ENCODE measurements at places on chromosomes 1 and 21.

- no peak for DNase-seq
Observed at GRCh38 chr1:20188455-20188817, 2.1 kb upstream of the PLA2G2C start.

GRCh38 chr1:230972855-230973271, 5.8 kb downstream of the TTC13 start:
- DNase-seq = no peak

GRCh38 chr1:203158423-203158822, 17.2 kb downstream of the MYBPH start:
- no peak for DNase-seq

DNA sequence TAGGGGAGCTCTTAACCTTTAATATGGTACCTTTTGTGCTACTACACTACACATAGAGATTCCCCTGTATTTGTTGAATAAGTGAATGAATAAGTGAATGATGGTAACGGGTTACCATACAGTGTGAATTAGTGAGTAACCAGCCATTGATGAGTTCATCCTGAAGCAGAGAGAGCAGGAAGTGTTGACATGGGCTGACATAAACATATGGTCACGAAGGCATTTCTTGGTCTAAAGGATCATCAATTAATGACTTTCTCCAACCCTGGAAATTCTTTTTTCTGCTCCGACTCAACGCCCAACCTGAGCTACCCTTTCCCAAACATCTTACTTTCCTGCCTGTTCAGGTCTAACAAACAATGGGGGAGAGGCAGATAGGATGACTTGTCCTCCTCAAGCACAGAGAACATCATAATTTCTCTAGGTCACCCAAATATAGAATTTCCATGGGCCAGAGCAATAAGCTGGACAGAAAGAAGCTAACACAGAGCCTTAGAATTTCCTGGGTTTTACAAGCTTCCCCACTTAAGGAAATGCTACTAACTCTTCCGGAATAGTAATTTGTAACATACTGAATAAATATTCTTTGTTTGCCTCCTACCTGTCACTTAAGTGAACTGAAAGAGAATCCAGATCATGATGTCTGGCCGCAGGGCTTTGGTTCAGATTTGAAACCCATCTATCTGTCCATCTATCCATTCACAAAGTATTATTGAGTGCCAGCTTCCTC, 114.7 kb upstream of the NGF start:
- peak; percentile 58 for DNase-seq

GRCh38 chr1:49240709-49241221, 464.1 kb upstream of the BEND5 start:
- no peak for DNase-seq

- DNase-seq = no peak
Observed at GRCh38 chr1:40582116-40582515, 50.7 kb downstream of the ZNF684 start.

GRCh38 chr1:105492921-105493320, 1563.6 kb upstream of the PRMT6 start:
- no peak for DNase-seq

DNA sequence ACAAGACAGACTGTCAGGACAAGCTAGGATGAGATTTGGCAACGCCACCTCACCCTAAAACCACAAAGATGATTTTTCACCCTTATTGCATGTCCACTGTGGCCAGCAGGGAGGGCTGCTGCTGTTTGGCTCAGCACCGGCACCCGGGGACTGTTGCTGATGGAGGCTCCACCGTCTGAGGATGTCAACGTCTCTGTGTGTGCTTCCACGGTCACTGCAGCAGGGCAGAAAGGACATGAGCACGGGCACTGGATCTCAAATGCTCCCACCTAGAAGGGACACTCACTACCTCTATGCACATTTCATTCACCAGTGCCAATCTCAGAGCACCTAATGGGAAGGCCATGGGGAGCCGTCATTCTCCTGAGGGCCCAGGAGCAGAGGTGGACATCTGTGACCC, 599.6 kb downstream of the PTPRU start:
- DNase-seq = no peak

GRCh38 chr1:75130865-75131564, 3.2 kb upstream of the LHX8 start:
- no peak for DNase-seq

DNA sequence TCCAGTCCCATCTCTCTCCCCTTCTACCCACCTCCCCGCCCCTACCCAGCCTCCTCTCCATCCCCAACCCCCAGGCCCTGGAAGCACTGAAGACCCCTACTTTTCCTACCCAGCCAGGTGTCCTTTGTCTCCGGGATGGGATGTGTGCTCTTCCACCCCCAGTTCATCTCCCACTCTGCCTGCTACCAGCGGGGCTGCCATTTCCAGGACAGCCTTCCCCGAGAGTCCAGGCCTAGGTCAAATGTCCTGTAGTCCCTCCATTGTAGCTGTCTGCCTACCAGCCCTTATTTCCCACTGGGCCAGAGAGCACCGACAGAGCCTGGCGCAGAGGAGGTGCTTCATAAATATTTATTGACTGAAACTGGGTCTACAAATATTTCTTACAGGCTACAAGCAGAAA, 72.0 kb upstream of the TLR5 start:
- DNase-seq = no peak

GRCh38 chr1:44895919-44896734, 53.1 kb upstream of the PTCH2 start:
- DNase-seq = no peak

DNA sequence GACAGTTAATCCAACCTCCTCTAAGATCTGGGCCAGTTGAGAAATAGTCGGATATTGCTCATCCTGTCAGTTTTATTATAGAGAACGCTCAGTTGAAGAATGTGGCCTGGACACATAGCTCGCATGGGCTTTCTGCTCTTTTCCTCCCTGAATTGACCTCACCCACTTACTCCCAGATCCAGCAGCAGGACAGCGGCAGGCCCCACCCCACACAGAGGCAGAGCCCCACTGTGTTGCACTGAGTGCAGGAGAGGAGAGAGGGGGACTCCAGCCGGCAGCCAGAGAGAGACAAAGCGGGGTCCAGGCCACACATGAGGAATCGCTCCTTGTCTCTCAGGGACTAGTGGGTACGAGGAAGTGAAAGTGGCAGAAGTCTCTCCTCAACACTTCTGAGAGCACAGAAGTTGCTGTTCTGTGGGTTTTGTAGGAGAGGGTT, 78.6 kb downstream of the LAMC1 start:
- peak; percentile 79 for DNase-seq

GRCh38 chr1:41504114-41505035, 19.9 kb upstream of the EDN2 start:
- DNase-seq = peak; percentile 12

GRCh38 chr1:5881526-5882222, 110.6 kb downstream of the NPHP4 start:
- DNase-seq = no peak

DNA sequence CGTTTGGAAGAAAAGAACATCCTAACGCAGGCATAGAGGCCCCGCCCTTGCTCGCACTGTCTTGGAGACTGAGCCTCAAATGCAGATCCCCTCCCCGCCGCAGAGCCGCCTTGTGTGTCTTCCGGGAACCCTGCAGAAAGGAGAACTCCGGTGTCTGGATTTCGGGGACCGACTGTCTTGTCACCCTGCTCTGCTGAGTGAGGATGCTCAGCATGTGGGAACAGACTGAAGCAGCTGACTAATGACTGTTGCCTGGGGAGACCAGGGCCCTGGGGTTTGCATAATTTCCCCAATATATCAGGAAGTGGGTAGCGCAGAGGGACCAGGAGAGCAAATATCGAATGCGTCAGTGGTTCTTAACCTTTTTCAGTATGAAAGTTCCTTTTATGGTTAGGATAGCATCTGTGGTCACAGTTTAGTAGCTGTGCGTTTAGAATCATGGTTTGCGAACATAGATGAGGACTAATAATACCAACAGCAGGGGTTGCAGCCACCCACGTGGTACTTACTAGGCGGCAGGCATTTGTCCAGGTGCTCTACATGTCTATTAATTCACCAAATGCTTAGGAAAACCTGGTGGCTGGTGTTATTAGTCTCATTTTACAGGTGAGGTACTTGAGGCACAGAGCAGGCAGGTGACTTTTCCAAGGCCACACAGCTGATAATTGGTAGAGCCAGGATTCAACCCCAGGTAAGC, 14.3 kb downstream of the GPR137B start:
- no peak for DNase-seq

DNA sequence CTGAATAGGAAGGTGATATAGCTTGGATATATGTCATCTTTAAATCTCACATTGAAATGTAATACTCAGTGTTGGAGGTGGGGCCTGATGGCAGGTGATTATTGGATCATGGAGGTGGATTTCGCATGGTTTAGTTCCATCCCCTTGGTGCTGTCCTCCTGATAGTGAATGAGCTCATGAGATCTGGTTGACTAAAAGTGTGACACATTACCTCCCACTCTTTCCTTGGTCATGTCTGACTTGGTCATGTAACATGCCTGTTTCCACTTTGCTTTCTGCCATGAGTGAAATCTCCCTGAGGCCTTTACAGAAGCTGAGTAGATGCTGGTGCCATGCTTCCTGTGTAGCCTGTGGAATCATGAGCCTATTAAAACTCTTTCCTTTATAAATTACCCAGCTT, 664.5 kb upstream of the NR5A2 start:
- DNase-seq = no peak

- no peak for DNase-seq
Observed at GRCh38 chr1:233238884-233239431, 56.6 kb downstream of the PCNX2 start.

DNA sequence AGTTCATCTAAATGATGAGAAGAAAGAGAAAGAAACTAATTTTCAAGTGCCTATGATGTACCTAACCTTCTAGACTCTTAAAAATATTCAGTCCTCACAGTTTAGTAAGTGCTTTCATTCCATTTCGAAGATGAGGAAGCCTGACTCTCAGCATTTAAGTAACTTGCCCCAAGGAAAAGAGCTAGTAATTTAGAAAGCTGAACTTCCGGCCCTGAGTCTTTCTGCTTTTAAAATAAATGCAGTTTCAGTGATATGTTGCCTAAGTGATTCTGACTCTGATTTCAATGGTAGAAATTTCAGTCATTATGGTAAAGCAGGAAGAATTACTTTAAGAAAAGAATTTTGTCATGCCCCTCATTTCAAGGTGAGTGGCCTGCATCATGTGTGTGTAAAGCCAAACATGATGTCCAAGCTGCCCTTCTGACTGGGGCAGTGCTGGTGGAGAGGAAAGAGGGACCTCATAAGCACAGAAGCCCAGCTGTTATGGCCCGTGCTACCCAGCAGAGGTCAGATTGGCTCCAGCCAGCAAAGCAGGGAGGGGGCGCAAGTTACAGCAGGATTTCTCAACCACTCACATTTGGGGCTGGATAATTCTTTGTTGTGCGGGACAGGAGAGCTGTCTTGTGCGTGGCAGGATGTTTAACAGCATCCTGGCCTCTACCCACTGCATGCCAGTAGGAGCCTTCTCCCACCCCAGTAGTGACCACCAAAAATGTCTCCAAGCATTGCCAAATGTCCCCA, 10.7 kb downstream of the ATP1A4 start:
- DNase-seq = peak; percentile 10

- DNase-seq = peak; percentile 31
Observed at GRCh38 chr1:88698140-88698539, 14.1 kb downstream of the PKN2 start.

- peak; percentile 31 for DNase-seq
Observed at GRCh38 chr1:215957663-215958062, 390.6 kb downstream of the KCTD3 start.

GRCh38 chr21:42563686-42564085, 50.0 kb downstream of the SLC37A1 start:
- no peak for DNase-seq

- DNase-seq = no peak
Observed at GRCh38 chr21:44467859-44468195, 12.5 kb downstream of the LRRC3 start.

DNA sequence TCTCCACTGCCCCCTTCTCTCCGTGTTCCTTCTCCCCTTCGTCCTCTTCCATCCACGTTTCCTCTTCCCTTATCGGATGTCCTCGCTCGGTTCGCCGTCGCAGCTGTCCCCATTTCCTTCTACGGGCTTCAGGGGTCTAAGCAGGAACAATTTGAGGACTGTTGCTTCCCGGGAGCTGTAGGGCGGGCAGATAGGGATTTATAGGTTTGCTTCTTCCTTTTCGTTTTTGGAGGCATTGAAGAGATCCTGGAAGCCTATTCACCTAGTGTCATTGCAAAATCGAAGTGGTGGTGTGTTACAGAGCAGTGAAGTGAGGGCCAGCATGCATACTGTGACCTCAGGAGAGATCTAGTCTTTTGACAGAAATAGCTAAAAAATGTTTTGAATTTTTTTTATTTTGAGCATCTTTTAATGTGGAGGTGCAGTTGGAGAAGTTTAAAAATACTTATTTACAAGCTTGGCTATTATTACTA, 897 bp downstream of the ZYG11B start:
- no peak for DNase-seq

DNA sequence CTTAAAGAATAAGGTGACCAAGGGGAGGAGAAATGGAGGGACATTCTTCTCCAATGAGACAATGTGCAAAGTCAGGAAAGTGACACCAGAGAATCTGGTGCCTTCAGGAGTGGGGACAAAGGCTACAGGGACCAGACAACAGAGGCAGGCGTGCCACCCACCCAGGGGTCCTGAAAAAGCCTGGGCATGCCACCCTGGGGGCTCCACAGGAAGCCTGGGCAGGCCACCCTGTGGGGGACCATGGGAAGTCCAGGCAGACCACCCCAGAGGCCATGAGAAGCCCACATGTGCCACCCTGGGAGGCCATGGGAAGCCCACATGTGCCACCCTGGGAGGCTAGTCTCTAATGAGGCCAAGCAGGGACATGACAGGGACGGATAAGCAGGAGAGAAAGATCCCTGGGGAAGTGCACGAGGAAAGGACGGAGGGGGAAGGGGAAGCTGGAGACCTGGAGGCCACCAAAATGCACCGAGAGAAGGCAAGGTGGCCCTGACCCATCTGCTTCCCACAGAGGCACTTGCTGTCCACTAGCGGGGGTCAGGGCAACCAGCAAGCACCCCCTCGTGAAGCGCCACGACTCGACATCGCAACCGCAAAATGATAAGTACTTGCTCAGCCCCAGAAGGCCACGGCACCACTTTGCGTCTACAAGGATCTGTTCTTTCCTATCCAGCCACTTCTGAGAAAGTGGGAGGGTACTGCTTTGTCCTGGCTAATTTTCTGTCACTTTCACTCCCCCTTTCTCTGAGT, 7.2 kb upstream of the PDE9A start:
- DNase-seq = no peak

- no peak for DNase-seq
Observed at GRCh38 chr1:192584866-192585265, 9.3 kb downstream of the RGS1 start.
